ENCODE measurements at places on chromosomes 5 and 9. TPM values are rescaled to one million over a fixed set of nuclear protein-coding genes. Genes with fewer than 3 reads are reported as not detected.

DNA sequence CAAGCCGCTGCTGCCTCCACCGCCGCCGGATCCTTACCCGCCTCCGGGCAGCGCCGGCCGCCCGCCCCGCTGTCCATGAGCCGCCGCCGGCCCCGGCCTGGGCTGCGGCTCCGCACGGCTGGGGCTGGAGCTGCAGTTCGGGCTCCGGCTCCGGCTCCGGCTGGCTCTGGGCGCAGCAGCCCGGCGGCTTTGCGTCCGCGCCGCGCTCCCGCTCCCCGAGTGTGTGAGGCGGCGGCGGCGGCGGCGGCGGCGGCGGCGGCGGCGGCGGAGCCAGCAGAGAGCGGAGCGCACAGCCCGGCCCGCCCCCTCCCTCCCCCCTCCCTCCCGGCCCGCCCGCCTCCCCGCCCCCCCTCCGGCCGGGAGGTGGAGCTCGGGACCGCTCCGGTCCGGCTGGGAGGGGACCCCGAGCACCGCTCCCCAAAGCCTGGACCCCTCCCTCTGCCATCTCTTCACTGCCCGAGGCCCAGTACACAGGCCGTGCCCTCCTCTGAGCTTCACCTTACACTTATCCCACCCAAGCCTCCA, at the start of gene PCDH1:
PCDH1 (minus strand) TSS at position 225 of the 525 bp plus-strand sequence; CDS start at position 77, 148 bp downstream.
- DNase-seq = peak; percentile 62

GRCh38 chr9:3719286-3719685, 193.5 kb upstream of the RFX3 start:
- DNase-seq = no peak

DNA sequence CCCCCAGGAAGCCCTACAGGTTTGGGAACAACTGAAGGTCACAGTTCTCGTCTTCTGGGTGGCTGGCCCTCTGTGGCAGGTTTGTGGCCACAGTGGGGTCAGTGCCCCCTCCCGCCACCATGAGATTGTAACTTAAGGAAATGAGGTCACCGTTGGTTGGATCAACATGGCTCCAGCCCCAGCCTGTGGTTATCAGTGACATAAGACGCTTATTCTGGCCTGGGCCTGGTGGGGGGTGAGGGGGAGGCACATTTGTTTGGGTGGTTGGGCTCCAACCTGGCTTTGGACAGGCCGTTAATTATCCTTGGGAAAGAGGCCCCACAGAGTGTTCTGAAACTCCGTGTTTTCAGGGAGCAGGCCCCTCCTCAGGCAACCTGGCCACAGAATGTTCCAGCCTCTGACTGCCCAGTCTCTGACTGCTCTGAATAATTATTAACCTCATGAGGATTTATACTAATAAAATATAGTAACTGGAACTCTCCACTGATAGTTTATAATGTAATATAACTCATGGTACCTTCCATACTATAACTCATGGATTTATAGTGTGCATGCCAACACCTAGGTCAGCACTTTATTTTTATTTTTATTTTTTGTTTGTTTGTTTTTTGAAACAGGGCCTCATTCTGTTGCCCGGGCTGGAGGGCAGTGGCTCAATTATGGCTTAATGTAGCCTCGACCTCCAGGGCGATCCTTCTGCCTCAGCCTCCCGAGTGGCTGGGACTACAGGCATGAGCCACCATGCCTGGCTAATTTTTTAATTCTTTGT, 58.0 kb upstream of the RPL26L1 start:
- DNase-seq = peak; percentile 72

- DNase-seq = no peak
These were observed 62.8 kb downstream of the IPPK start for GRCh38 chr9:92607088-92607487.

DNA sequence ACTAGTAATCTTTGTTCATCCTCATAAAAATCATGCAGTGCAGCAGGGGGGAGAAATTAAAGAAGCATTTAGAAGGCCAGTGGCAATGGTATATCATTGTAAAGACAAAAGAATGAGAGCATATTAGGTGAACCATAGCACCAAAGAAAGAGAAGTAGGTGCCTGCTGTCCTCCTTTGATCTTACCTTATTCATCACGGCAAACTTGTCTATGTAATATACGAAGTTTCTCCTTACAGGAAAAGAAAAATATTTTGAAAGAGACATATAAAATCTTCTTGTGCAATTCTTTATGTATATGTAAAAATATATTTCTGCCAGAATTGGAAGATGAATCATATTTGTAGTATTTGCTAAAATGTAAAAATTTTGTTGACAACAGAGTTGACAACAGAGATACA, 411.3 kb upstream of the ARRDC3 start:
- no peak for DNase-seq

GRCh38 chr5:108025957-108026356, 355.2 kb upstream of the EFNA5 start:
- no peak for DNase-seq

GRCh38 chr5:10310066-10310779, 2.5 kb upstream of the CMBL start:
- peak; percentile 49 for DNase-seq

- no peak for DNase-seq
These were observed at the start of gene FAM221B for GRCh38 chr9:35828716-35829083. FAM221B (minus strand) TSS chr9:35828732; CDS start chr9:35826161, 2,571 bp downstream.

- DNase-seq = no peak
These were observed 406.8 kb downstream of the ANXA1 start for GRCh38 chr9:73558471-73558870.

DNA sequence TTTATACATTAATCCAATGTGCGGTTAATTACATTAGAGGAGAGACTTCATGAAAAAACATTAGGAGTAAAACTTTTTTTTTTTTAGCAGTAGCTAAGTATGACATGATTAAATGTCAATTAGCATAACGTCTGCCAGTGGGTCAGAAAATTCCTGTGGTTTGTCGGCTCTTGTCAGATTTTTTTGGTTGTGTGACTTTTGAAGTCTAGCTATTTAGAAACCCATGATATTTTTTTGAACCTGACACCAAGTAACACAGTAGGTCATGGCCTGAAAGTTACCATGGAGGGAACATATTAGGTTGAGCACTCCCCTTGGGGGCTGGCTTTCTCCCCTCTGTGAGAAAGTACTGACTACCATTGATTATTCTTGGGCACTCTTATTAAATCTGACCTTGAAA, 84.8 kb upstream of the ALDH1A1 start:
- no peak for DNase-seq

DNA sequence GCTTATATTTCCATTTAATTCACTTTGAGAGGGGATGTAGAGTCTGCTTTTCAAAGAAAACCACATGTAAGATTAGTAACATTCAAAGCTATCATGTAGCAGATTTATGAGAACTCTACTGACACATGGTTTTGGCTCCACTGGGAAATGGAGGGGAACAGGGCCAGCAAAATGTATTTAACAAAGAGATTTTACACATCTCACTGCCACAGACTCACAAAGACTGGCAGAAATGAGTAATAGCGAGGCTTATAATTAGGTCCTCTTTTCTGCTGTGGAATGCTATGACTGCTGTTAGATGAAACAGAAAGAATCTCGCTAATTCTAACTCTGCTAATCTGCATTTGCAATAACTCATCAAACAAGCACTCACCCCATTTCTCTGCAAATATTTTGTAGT, 4.5 kb downstream of the DAP start:
- no peak for DNase-seq

- DNase-seq = peak; percentile 73
These were observed 19.4 kb downstream of the GBGT1 start for GRCh38 chr9:133144142-133144903.

DNA sequence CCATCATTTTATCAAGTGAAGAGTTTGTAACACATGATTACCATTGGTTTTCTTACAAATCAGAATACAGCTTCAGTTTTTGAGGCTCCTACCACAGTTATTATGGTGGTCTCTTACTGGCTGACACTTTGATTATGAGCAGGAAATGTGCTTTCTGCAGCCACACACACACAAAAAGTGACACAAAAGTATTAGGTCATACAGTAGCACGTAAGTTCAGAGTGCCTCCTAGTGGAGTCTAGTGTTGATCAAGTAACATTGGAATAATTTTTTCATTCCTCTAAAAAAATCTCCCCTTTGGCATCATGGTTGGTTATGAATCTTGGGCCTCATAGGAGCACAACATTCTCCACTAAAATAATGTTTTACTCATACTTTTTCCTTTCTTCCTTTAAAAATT, 37.6 kb downstream of the PAM start:
- no peak for DNase-seq

CDC37L1 gene
- total RNA-seq = 20.6 TPM

KCNN2 gene
- total RNA-seq = 16.2 TPM

PRELID2 gene
- total RNA-seq = 3.3 TPM

SEMA5A gene
- total RNA-seq = 5.7 TPM

PRR16 gene
- not detected for total RNA-seq

FOXD4 gene
- not detected for total RNA-seq

GABRA6 gene
- not detected for total RNA-seq

AGPAT2 gene
- total RNA-seq = 213 TPM
